ENCODE measurements at places on chromosomes 12 and 14.

- peak; percentile 4 for DNase-seq
Observed at GRCh38 chr12:102728506-102729242, 188.4 kb downstream of the PAH start.

DNA sequence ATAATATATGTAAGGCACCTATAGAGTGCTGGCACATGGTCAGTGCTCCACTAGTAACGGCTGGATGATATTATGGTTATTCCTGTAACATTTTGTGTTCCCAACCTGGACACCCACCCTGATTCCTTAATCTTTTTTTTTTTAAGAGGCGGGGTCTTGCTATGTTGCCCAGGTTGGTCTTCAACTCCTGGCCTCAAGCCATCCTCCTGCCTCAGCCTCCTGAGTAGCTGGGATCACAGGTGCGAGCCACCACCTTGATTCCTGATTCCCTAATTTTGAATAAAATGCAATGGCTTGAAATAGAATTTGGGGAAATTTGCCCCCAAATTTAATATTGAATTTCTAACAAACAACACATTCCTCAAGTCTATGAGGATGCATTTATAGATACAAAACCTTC, 7.4 kb downstream of the C14orf93 start:
- no peak for DNase-seq

- no peak for DNase-seq
Observed at GRCh38 chr14:91327661-91328312, 83.3 kb upstream of the GPR68 start.

DNA sequence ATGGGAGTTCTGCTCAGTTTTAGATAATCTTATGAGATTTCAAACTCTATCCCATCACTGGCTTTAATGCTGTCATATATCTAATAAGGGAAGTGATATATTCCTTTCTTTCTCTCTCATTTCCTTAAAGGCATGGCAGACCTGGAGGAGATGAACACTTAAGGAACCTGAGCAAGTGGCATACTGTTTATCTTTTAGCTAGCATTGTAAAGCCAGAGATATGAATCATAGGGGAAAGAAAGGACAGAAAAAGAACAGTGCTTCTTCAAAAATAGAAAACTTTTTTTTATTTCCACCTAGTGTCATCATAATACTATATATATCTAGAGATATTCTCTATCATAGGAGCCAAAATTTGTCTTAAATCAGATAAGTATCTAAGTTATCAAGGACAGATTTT, 68.3 kb upstream of the PSMA6 start:
- DNase-seq: no peak

DNA sequence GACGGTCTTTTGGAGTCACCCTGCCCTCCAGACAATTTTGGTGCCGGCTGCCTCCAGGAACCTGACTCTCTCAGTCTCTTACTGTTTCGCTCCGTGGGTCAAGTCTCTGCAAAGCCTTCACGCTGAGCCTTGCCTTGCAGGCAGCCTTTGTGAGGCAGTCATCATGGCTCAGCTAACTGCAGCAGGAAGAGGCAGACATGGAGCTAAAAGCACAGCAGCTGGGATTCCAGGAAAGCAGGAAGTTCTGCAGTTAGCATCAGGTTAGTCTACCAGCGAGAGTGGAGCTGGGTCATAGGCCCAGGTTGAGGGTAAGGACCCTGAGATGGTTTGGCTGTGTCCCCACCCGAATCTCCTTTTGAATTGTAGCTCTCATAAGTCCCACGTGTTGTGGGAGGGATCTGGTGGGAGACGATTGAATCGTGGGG, 305.4 kb downstream of the PCNX1 start:
- no peak for DNase-seq

DNA sequence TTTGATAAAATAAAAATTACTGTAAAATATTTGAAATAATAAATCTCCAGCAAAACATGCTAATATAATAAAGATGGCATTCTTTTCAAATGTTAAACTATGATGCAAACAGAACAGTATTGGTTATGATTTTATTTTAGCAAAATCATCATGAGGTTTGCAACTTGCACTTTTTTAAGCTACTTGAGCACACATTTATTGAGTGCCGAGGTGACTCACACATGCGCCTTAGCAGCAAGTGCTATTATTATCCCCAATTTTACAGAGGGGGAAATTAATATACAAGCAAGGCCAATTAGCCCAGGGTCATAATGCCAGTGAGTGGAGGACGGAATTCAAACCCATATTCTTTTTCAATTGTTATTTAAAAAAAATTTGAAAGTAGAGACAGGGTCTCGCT, 7.3 kb downstream of the DYRK4 start:
- no peak for DNase-seq

DNA sequence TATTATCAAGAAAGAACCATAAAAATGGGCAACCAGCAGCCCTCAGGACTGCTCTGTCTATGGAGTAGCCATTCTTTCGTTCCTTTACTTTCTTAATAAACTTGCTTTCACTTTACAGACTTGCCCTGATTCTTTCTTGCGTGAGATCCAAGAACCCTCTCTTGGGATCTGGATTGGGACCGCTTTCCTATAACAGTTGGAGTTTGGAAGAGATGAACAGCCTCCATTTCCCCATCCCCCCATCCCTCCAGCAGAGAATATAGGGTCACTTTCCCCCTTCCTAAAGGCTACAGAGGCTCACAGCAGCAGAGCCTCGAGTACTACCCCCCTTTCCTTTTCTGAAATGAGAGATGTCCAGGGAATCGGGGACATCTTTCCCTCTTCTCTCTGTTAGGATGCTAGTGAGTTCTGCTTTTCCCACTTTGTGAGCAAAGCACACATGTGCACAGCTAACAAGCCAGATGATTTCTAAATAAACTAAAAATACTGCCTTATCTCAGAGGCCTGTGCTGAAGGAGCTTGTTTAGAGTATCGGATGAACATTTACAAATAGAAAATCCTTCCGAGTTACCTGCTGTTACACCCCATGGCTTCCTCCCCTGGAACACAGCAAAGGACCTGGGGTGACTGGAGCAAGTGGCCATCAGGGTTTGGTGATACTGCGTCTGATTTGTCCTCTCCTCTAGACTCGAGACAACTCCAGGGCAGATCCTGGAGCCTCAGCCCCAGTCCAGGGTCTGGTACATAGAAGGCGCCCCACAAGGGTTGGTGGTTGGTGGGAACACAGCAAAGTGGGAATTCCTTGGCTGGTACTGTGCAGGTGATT, 144.2 kb downstream of the SLC38A6 start:
- no peak for DNase-seq

- no peak for DNase-seq
Observed at GRCh38 chr14:53626761-53627160, 329.9 kb downstream of the BMP4 start.

- DNase-seq: no peak
Observed at GRCh38 chr14:95871531-95871930, 5.1 kb upstream of the TUNAR start.

DNA sequence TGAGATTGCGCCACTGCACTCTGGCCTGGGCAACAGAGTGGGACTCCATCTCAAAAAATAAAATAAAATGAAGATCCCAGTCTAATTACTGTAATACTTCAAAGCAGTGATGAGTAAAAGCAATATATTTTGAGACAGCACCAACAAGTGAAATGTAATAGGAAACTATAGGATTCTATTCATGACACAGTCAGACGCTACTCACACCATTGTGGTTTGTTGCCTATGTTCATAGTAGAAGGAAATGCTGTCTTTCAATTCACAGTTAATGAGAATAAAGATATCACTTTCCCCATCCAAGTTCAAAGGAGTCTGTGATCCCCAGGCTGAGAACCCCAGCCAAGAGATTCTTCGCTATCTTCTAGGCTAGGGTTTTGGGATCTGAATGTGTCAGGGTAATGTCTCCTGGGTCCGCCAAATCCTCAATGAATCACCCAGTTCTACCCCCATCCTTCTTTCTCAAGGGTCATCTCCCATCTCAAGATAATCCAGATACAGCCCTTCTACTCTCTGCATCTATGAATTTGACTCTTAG, 16.6 kb upstream of the DTX1 start:
- no peak for DNase-seq

DNA sequence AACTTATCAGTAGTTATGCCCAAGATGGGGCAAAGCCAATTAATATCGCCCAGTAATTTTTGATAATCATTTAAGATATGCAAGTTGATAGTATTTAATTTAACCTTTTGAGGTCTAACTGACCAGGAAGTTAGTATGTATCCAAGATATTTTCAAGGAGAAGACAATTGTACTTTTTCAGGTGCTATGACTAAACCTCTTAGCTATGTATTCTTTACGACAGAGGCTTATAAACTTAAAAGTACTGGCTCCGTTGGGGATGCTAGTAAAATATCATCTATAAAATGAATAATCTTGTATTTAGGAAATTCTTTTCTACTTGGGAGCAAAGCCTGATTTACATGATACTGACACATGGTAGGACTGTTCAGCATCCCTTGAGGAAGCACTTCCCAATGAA, 40.3 kb downstream of the TMTC3 start:
- no peak for DNase-seq

DNA sequence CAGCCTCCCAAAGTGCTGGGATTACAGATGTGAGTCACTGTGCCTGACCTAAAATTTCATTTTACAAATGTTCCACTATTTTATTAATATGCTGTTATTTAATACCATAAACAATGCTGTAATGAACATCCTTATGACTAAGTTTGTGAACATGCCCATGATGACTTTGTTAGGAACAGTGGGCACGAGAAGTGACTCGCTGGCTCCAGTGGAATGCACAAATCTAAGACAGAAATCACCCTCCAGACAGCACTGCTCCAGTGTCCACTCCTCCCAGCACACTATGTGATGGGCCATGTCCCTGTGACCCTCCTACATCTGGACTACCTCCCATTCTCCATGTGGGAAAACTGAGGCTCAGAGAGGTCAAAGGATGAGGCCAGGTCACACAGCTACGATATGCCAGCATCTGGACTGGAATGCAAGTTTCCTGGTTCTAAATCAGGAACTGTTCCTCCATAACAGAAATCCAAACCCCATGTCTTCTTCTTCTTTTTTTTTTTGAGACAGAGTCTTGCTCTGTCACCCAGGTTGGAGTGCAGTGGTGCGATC, 57.9 kb downstream of the GPR68 start:
- no peak for DNase-seq

DNA sequence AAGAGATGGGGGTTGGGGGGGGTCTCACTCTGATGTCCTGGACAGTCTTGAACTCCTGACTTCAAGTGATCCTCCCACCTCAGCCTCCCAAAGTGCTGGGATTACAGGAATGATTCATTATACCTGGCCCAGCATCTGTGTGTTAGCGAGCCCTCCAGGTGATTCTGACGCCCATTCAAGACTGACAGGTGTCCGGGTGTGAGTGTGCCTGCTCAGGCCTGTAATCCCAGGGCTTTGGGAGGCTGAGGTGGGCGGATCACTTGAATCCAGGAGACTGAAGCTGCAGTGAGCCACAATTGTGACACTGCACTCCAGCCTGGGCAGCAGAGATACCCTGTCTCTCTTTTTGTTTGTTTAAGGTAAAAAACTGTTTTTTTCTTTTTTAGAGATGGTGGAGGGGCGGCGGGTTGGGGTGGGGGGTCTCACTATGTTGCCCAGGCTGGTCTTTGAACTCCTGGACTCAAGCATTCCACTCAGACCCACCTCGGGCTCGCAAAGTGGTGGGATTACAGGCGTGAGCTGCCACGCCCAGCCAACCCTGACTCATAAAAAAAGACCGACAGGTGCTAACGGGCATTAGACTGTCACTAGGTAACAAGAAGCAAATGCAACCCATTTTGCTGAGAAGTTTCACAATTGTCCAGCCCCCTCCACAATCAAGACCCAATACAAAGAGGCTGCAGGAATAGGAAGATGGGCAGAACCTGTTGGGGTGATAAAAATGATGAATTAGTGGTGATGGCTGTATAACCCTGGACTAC, 4.7 kb downstream of the VSIG10 start:
- no peak for DNase-seq

DNA sequence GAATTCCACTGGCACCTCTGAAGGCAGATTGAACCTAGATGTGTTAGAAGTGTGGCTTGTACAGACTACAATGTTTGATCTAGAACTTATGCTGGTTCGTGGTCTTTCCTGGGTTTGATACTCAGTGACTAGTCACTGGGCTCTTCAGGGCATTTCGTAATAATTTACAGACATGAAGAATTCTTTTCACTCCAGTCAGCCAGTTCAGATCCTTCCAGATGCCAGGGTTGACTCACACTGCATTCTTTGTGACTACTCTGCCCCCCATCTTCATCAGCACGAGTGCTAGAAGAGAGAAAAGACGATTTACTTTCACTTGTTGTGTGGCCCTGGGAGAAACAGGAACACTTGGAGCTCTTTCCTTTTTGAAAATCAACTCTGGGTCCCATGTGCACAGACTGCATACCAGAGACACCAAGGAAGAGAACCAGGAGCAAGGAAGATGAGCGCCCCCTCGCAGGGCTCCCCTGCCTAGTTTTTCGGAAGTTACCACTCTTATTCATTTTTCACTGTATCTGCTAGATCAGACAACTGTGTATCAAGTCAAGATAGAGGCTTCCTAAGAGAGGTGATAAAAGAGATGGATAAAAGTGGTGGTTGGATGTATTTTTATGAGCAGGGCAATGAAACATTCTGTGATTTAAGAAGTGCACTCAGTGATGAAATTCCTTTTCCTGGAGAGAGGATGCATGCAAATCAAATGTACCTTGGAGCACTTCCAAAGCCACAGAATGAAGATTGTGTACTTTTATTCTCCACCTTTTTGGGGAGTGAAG, 33.5 kb upstream of the EVL start:
- no peak for DNase-seq

DNA sequence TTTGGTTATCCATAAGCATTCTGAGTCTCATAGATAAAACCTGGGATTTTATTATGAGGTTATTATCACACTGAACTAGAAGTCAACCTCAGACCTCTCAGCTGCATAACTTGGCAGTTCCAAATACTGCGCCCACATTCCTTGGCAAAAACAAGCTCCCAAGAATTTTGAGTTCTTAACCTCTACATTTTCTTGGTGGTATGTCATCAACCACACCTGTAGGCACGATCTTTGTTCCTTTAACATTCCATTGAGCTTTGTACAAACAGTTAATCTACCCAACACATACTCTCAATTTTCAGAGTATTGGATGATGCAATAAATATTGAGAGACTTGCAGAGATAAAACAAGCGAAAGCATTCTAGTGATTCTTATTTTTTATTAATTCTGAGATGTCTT, 371.8 kb upstream of the PRICKLE1 start:
- no peak for DNase-seq

DNA sequence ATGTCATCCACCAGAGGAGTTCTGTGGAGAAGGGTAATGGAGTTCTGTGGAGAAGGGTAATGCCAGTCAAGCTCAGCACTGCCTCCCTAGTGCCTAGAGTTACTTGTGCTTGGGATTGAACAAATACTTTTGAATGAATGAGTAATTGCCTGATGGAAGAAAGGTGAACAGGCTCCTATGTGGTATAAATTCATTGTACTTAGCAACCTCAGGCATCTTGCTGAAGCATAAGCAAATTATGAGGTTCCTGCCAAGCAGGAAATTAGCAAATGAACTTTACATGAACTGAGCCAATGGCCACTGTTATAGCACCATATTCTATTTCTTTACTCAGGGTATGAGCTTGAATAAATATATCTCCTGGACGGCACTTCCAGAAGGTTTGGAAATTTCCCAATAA, 1047.2 kb downstream of the SLC6A15 start:
- DNase-seq: no peak

GRCh38 chr12:120718055-120718454, 7.6 kb upstream of the ACADS start:
- DNase-seq: no peak
